ENCODE measurements at places on chromosomes 1 and 21. TPM values are rescaled to one million over a fixed set of nuclear protein-coding genes. Genes with fewer than 3 reads are reported as not detected.

GRCh38 chr1:148315071-148315811, 163.2 kb upstream of the NBPF11 start:
- H3K36me3 ChIP-seq, result no peaks in the 10 kb centered on the region
- H3K27ac ChIP-seq, result no peak overlapping the region
- peaks cover under 1% of the 10 kb centered on the region for H3K4me1 ChIP-seq
- H3K4me3 ChIP-seq, result no peak overlapping the region

GRCh38 chr1:228007049-228007800, 427 bp downstream of the WNT3A start:
- no peak overlapping the region for H3K4me3 ChIP-seq
- no peak overlapping the region for H3K27ac ChIP-seq
- H3K4me1 ChIP-seq, result no peaks in the 10 kb centered on the region
- H3K36me3 ChIP-seq, result no peaks in the 10 kb centered on the region
- H3K27me3 ChIP-seq, result peaks cover 21% of the 10 kb centered on the region

The SYTL1 gene
- total RNA-seq, result 10.5 TPM

The C1orf146 gene
- not detected for total RNA-seq

The ANGPTL3 gene
- not detected for total RNA-seq
